Large intestine (tissue), 12 donors: ENCODE measurements at places on chromosomes 7 and 10.

DNA sequence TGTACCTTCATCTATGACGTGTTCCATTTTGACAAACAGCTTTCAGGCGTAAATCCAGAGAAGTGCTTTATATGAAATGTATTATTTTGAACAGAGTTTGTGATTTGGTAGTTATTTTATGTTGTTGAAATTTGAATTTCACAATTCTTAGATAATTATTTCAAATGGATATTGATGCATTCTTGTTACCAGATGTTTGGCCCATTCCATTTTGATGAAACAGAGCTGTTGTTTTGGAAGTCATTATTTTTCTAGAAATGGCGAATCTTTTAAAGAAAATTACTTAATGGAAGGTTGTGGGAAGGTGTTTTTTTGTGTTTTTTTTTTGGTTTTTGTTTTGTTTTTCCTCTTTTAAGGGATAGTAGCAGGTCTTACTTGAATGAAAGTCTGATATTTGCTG lies 2.4 kb downstream of the OTUD1 start:
- peaks cover 7% of the 10 kb centered on the region for H3K36me3 ChIP-seq
- H3K27ac ChIP-seq = no peak overlapping the region
- peaks cover 5% of the 10 kb centered on the region for H3K4me1 ChIP-seq

DNA sequence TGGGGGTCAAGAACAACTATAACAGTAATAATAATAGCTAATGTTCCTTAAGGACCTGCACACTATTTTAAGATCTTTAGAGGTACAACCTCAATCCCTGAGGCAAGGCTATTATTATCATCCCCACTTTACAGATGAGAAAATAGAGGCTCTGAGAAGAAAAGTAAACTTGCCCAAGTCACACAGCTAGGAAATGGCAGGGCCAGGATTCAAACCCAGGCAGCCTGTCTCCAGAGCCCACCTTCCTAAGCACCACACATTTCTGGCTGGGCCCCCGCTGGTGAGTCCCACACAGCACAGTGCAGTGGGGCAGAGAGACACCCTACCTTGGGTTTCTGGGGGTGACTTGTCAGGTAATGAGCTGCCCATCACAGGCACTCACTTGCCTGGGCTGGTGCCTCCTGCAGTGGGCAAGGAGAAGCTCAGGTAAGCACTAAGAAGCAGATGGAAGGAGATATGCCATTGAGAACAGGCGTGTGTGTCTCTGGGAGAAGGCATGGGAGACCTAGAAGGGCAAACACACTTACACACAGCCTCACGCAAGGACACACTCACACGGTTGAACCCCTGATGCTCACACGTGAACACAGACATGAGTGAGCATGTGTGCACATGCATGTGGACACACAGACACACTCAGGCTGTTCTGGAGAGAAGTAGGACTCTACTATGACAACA lies 104.4 kb upstream of the ZMIZ1 start:
- no peak overlapping the region for H3K4me3 ChIP-seq
- peaks cover 17% of the 10 kb centered on the region for H3K4me1 ChIP-seq
- no peak overlapping the region for H3K27ac ChIP-seq
- H3K36me3 ChIP-seq = no peaks in the 10 kb centered on the region
- DNase-seq = no peak

- H3K4me3 ChIP-seq = no peak overlapping the region
- H3K36me3 ChIP-seq = no peaks in the 10 kb centered on the region
- H3K4me1 ChIP-seq = no peaks in the 10 kb centered on the region
- DNase-seq = no peak
- H3K27ac ChIP-seq = no peak overlapping the region
Observed at GRCh38 chr7:98802781-98803110, 67.1 kb downstream of the TMEM130 start.

DNA sequence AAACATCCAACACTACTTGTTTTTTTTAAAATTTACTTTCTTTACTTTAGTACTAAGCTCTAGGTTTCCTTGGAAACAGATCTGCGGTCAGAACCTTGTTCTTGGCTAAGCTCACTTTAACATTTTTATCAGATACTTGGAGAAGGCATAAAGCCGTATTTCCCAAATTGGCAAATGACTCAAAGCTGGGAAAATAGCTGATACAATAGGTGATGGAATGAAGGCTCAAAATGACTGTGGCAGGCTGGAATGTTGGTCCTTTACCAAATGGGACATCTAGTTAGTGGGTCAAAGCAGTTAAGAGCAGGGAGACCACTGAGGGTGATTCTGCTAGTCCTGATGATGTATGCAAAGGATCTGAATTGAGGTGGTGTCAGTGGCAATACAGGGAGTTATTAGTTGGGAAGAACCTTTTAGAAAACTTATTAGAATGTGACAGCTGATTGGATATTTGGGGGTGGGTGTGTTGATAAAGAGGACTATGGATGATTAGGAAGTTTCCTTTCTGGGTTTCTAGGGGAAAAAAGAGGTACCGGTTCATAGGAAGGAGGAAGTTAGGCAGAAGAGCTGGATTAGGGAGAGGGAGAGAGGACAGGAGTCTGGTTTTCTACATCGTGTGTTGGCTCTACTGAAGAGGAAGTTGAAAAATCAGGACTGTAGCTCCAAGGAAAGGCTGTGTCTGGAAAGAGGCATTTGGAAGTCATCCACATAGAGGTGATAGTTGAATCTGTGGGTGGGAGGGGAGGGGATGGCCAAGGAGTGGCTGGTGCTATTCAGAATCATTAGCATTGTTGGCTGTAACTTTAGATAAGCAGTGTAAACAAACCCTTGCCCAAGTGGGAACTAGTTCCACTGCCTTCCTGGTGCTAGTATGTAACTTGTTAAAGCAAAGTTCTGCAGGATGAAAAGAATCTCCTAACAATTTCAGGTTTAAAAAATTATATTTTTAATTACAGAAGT lies 13.1 kb downstream of the PLCE1 start:
- DNase-seq = peak; percentile 89
- no peaks in the 10 kb centered on the region for H3K27me3 ChIP-seq
- peaks cover 10% of the 10 kb centered on the region for H3K36me3 ChIP-seq
- no peak overlapping the region for H3K4me3 ChIP-seq
- peaks cover 27% of the 10 kb centered on the region for H3K4me1 ChIP-seq
- H3K27ac ChIP-seq = peak overlapping the region; percentile 85

DNA sequence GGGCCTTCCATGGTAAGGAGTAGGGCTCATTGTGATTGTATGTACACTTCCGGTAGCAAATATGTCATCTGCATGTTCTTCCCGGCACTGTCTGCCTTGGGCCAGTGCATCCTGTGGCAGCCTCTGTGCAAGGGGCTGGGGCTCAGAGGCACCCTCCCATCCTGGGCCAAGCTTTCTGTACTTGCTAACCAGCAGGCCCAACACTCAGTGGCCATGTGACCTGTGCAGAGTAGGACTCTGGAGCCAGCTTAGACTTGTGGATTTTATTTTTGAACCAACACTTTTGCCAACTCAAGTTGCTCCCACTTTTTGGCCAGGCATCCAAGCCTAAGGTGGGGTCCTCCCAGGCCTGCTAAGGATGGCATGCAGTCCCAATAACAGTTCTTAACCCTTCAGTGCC lies 25.0 kb downstream of the LDB3 start:
- H3K4me3 ChIP-seq = no peak overlapping the region
- no peaks in the 10 kb centered on the region for H3K36me3 ChIP-seq
- H3K4me1 ChIP-seq = peaks cover 17% of the 10 kb centered on the region
- DNase-seq = no peak
- H3K27ac ChIP-seq = no peak overlapping the region

DNA sequence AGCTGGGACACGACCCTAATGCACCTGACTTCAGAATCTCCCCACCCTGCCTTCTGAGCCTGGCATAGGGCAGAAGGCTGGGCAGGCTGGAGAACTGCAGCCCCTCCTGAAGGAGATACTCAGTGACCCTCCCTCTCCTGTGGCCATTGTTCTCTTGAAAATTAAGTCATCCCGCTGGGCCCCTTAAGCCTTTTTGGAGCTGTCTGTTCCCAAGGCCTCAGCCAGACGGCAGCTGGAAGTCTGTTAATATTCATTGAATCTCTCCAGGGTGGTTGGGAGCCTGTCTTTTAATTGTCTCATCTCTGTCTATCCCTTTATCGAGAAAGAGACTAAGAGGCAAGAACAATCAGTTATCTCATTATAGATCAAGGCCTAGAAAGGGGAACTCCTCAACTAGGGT lies 118.1 kb upstream of the PCBD1 start:
- peaks cover 6% of the 10 kb centered on the region for H3K27me3 ChIP-seq
- DNase-seq = no peak
- H3K4me3 ChIP-seq = no peak overlapping the region
- H3K4me1 ChIP-seq = no peaks in the 10 kb centered on the region

GRCh38 chr10:70299876-70300275 lies 16.1 kb upstream of the NPFFR1 start:
- no peak for DNase-seq
- no peaks in the 10 kb centered on the region for H3K36me3 ChIP-seq
- H3K27me3 ChIP-seq = no peaks in the 10 kb centered on the region
- no peak overlapping the region for H3K4me3 ChIP-seq
- no peak overlapping the region for H3K27ac ChIP-seq
- no peaks in the 10 kb centered on the region for H3K4me1 ChIP-seq

DNA sequence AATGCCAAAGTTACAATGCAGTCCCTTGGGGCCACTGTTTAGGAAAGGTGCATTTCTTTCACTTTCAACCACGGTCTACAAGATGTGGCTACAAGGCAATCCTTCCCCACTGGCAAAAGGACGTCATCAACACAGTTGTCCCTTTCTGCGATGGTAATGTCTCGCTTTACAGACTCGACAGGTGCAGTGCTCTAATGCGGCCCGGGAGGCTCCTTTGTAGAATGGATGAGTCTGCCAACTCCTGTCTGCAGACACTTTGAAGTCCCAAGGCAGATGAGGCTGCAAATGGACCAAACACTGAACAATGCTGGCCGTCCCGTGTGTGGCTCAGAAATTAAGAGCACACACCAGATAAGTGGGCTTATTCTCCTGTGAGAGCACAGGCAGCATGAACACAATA lies 133.7 kb downstream of the PIP4K2A start:
- no peak overlapping the region for H3K27ac ChIP-seq
- H3K4me3 ChIP-seq = no peak overlapping the region
- no peak for DNase-seq
- H3K36me3 ChIP-seq = peaks cover 12% of the 10 kb centered on the region
- no peaks in the 10 kb centered on the region for H3K4me1 ChIP-seq

- no peak overlapping the region for H3K27ac ChIP-seq
- DNase-seq = no peak
- H3K36me3 ChIP-seq = no peaks in the 10 kb centered on the region
Observed at GRCh38 chr10:36765782-36766414, 359.5 kb upstream of the ANKRD30A start.
